ENCODE measurements at places on chromosomes 4 and X.

GRCh38 chrX:97876697-97877407, 993.1 kb downstream of the RPA4 start:
- DNase-seq = no peak

DNA sequence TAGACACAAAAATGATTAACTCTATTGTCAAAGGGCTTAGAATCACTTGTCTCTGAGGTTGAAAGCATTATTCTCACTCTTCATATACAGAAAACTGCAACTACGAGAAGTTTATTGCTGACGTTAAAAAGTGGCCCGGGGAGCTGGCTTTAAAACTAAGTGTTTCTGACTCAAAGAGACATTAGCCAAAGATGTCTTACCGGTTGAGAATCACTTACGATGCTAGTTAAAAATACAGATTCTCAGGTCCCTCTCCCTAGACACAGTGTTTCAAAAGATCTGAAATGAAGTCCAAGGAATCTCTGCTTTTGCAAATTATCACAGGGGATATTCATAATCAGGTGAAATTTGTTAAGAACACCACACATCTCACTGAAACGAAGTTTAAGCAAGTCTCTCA, 1.2 kb downstream of the GNPDA2 start:
- DNase-seq = no peak

- no peak for DNase-seq
Measured at GRCh38 chr4:165203541-165204461, 3.6 kb upstream of the KLHL2 start.

- no peak for DNase-seq
Measured at GRCh38 chrX:38704146-38704882, 96.9 kb upstream of the MID1IP1 start.

- DNase-seq = no peak
Measured at GRCh38 chr4:8117278-8117682, 41.3 kb downstream of the ABLIM2 start.
